ENCODE measurements at places on chromosomes 7 and 10. TPM values are rescaled to one million over a fixed set of nuclear protein-coding genes. Genes with fewer than 3 reads are reported as not detected.

The APBB1IP gene
- 46.2 TPM for total RNA-seq

The SCIN gene
- 0.33 TPM for total RNA-seq

The TMEM229A gene
- total RNA-seq = not detected

DNA sequence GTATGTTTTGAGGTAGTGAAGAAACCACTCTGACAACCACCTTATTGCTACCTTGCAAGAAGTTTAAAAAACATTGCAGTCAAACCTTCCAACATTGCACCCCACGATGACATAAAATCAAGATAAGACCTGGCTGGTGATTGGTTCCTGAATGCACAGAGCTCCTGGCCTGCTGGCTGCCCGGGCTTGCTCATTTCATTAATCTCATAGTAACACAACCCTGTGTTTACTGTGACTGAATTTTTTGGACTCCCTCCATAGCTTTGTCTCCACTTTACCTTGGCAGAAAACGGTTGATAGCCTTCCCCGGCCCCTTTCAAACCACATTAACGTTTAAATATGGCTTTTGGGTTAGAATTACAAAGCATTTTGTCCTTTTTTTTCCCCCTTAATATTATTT, 27.5 kb downstream of the VWA2 start:
- no peak for DNase-seq

DNA sequence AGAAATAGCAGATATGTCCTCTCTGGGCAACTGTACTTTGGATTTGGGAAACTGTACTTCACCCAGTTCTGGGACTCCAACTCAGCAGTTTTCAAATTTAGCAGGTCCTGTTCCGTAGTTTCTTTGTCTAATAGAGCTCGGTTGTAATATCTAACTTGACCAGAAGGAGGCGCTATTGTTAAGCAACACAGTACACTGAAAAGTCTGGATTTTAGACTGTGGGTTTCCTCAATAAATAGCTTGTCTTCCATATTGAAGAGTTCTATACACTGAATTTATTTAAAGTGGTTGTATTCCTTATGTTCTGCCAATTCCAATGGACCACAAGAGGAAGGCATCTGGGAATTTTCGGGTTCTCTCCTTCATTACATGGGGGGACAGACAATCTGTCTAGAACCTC, 39.8 kb downstream of the ELFN1 start:
- DNase-seq = no peak

The RSU1 gene
- total RNA-seq = 53.2 TPM

DNA sequence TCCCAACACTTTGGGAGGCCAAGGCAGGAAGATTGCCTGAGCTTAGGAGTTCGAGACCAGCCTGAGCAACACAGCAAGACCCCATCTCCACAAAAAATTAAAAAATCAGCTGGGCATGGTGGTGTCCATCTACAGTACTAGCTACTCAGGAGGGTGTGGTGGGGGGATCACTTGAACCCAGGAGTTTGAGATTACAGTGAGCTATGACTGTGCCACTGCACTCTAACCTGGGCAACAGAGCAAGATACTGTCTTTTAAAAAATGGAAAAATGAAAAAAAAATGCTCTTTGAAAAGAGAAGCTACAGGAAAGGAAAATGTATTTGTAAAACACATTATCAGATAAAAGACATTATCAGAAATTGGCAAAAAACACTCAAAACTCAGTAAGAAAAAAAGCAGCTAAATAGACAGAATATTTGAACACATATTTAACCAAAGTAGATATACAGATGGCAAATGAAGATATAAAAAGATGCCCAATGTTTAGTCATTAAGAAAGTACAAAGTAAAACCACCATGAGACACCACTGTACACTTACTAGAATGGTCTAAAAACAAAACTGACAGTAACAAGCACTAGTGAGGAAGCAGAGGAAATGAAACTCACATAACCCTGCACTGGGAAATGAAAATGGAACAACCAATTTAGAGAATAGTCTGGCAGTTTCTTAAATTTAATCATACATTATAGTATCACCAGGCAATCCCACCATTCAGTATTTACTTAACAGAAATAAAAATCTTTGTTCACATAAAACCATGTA, 40.5 kb downstream of the NRBF2 start:
- DNase-seq = no peak

The CFTR gene
- total RNA-seq = 0.28 TPM

- DNase-seq = no peak
Measured at GRCh38 chr10:75911426-75911825, 480.0 kb downstream of the LRMDA start.

- DNase-seq = peak; percentile 14
Measured at GRCh38 chr7:142787783-142788182, 17.0 kb downstream of the PRSS2 start.

The SRRM3 gene
- total RNA-seq = 0.05 TPM

DNA sequence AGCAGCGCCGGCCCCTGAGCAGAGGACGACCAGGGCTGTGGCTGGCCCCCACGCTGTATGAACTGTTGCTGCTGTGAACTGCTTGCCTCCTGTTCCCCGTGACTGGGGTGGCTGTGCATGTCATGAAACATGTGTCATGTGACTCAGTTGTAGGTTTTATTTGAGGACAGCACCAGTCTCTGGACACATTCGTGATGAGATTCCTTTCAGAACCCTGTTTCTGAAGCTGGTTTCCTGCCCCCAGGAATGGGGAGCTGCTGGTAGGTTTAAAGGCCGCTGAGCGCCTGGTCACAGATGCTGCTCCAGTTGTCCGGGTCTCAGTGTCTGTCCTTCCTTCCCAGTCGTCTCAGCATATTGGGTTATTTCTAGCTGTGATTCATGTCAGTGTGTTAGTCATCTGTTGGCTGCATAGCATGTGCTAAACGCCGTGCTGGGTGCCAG, 79.1 kb upstream of the PPIF start:
- no peak for DNase-seq

GRCh38 chr7:2522780-2523433, 3.3 kb downstream of the LFNG start:
- DNase-seq = no peak

GRCh38 chr7:56028942-56029630, 22.2 kb downstream of the PSPH start:
- no peak for DNase-seq

DNA sequence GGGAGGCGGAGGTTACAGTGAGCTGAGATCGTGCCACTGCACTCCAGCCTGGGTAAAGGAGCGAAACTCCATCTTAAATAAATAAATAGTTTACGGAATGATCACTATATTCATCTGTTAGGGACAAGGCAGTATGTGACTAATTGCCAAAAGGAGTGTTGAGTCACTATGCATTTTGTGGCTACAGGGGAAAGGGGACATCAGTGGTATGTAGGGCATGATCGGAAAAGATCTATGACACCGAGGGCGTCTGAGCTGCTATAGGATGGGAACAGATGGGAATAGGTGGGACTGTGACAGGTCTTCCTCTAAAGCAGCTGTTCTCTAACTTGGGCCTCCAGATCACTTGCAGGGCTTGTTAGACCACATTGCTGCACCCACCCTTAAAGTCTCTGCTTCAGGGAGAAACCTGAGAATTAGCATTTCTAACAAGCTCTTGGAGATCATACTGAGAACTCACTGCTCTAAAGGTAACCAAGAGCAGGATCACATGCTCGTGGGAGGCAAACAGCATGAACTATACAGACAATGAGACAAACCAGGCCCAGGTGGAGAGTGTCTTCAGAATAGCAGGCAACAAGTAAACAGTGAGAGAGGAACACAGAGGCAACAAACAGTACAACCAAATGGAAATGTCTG, 65.1 kb upstream of the ITGA8 start:
- DNase-seq = no peak

The MEOX2 gene
- 4.4 TPM for total RNA-seq

The GFRA1 gene
- 5.0 TPM for total RNA-seq

DNA sequence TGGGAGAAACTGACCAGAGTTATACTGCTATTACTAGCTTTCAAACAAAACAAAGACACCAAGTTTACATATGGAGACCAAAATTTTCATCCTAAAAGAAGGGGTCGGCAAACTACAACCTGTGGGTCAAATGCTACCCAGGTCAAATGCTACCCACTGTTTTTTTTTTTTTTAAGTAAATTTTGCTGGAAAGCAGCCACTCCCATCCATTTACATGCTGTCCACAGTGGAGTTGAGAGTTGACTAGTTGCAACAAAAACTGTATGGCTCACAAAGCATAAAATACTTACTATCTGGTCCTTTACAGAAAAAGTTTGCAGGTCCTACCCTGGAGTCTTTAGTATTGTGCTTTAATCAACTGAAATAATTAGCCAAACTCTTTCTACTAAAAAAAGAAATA, 91.4 kb downstream of the SIRT1 start:
- DNase-seq = no peak

GRCh38 chr7:24755541-24756407, 1.5 kb downstream of the GSDME start:
- DNase-seq = no peak

DNA sequence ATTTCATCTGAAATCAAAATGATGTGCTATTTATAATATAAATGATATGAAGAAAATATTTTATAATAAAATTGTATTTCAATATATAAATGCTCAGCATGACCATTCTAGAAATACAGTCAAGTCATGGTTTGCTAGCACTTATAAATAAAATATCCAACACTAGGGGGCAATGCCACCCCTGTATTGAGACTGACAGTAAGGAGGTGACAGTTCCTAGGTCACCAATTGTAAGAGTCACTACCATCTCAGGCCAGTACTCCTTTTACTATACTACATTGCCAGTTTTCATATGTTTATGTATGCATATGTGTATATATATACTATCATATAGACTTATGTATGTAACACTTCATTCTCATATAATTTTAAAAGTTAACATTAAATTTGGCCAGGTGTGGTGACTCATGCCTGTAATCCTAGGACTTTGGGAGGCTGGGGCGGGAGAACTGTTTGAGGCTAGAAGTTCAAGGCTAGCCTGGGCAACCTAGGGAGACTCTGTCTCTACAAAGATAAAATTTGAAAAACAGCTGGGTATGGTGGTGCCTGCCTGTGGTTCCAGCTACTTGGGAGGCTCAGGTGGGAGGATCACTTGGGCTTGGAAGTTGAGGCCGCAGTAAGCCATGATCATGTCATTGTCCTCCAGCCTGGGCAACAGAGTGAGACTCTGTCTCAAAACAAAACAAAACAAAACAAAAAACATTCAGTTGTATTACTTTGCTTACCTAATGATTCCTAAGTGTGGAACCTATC, 2.4 kb upstream of the CNOT4 start:
- peak; percentile 74 for DNase-seq

DNA sequence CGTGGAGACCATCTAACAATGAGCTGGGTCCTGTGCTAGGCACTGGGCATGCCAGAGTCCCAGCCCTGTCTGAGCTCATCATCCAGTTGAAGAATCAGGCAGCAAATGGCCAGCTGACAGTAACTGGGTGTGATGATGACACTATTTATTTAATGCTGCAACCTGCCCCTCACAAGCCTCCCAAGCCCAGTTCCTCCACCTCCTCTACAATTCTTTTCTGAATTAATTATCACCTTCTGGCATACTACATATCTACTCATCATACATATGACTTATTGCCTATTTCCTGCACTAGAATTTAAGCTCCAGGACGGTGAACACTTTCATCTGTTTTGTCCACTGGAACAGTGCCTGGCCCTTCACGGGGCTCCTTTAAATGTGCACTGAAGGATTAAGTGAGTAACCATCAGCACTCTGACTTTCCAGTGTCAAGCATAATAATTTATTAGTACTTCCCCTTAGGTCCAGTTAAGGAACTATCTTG, 96.7 kb upstream of the LAMB4 start:
- no peak for DNase-seq

The HELLS gene
- total RNA-seq = 46.0 TPM

- no peak for DNase-seq
Measured at GRCh38 chr10:84348860-84349259, 20.5 kb downstream of the CCSER2 start.

The GRID1 gene
- total RNA-seq = 0.33 TPM

DNA sequence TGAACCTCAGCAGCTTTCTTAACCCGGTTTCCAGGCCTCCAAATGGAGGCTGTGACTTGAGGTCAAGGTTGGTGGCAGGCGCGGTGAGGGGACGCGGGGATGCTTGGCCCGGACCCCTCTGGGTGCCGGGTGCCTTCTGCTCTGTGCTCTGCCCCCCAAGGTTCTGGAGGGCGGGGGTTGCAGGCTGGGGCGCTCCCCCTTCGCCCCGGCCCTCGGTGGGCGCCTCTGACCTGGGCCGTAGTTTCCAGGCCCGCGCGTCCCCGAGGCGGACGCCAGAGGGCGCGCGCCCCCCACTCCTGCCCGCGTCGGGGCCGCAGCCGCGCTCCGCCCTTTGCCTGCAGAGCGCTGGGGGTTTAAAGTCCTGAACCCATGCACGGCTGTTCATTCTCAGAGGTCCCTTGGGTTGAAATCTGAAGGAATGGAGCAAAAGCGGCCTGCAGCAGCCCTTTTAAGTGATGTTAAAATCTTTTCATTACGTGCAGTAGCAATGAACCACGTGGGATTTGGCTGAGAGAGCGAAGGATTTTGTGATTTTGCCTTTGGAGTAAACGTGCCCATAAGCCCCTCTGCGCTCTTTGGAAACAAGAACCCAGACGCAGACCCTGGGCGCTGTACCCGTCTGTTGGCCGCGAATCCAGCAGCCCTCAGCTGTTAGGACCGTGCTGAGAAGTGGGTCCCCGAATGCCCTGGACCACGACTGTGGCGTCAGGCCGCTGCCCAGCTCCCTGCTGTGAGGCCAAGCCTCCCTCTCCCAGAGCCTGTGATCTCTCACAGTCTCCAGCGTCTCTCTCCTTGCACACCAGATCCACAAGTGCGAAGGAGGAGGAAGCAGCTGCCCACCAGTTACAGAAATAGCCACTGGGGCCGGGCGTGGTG, 135.0 kb downstream of the ACTR3B start:
- peak; percentile 31 for DNase-seq

The SPDYE2B gene
- total RNA-seq = not detected

GRCh38 chr7:6477318-6477660, 29.5 kb upstream of the DAGLB start:
- no peak for DNase-seq

The TRIM73 gene
- total RNA-seq = 1.3 TPM

DNA sequence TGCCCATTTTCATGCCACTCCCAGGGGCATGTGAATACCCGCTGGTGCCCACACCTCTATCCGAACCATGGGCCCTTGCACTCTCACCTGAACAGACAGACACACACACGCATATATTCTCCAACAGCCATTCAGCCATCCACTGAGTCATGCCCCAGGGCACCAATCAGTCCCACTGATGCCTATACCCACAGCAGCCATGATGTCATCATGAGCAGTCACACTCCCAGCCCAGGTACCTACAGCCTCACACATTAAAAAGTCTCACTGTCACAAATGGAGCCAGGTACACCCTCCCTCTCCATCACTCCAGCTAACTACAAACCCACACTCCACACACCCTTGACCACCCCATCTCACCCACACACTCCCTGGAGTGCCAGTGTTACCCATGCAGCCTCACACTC, 12.2 kb downstream of the VSIR start:
- no peak for DNase-seq
